Heart left ventricle (tissue), 16 donors: ENCODE measurements at places on chromosomes 1 and 21. TPM values are rescaled to one million over a fixed set of nuclear protein-coding genes. Genes with fewer than 3 reads are reported as not detected.

- DNase-seq = no peak
Observed at GRCh38 chr21:37636152-37636860, 269.7 kb downstream of the DYRK1A start.

DNA sequence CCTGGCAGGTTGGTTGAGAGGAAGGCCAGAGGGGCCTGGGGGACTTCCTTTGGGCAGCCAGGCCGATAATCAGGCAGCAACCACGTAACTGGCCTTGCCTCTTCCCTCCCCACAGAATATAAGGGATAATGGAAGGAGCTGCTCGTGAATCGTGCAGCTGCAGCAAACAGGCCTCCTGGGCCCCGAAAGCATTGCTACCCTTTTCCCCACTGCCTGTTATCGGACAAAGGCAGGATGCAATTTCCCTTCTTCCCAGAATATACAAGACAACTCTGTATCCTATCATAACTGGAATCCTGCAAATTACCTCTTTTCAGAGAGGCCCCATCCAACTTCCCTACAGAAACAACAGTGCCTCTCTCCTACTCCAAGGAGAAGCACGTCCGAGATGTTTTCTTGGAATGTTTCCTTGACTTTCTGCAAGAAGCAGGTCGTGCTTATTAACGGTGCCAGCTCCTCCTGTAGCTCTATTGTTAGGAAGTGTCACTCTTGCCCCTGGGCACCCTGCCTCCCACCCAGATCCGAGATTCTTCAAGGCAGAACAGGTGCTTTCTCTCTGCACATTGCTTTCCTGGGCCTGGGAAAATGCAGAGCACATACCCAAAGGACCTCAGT is 106.0 kb upstream of the TIAM1 start:
- no peak for DNase-seq

GRCh38 chr1:215002471-215002870 is 80.1 kb upstream of the KCNK2 start:
- no peak for DNase-seq

GRCh38 chr21:16775076-16775475 is 737.8 kb upstream of the CXADR start:
- no peak for DNase-seq

The LMX1A gene
- total RNA-seq = not detected

The DDAH1 gene
- 9.8 TPM for total RNA-seq

- no peak for DNase-seq
Observed at GRCh38 chr1:26700711-26701110, 4.9 kb downstream of the ARID1A start.

The ATP1A4 gene
- total RNA-seq = not detected
